ENCODE measurements at places on chromosomes 11 and 22.

DNA sequence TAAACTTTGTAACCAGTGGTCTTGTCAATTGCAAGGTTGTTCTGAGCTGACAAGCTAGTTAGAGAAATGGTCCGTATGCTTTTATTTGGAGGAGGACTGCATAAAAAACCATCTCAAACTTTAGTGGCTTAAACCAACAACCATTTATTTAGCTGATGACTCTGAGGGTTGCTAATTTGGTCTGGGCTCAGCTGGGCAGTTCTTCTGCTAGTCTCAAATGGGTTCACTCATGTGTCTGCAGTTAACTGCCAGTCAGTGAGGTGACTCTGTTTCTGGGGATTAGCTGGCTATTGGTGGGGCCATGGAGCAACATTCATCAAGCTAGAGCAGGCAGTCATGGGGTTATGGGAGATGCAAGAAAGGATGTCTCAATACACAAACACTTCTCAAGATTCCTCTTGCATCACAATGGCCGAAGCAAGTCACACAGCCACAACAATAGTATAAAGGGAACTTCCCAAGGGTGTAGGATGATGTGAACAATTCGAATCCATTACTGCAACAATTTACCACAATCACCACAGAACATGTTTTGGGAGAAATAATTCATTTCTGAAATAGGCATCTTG is 521.9 kb downstream of the INSC start:
- DNase-seq = no peak

DNA sequence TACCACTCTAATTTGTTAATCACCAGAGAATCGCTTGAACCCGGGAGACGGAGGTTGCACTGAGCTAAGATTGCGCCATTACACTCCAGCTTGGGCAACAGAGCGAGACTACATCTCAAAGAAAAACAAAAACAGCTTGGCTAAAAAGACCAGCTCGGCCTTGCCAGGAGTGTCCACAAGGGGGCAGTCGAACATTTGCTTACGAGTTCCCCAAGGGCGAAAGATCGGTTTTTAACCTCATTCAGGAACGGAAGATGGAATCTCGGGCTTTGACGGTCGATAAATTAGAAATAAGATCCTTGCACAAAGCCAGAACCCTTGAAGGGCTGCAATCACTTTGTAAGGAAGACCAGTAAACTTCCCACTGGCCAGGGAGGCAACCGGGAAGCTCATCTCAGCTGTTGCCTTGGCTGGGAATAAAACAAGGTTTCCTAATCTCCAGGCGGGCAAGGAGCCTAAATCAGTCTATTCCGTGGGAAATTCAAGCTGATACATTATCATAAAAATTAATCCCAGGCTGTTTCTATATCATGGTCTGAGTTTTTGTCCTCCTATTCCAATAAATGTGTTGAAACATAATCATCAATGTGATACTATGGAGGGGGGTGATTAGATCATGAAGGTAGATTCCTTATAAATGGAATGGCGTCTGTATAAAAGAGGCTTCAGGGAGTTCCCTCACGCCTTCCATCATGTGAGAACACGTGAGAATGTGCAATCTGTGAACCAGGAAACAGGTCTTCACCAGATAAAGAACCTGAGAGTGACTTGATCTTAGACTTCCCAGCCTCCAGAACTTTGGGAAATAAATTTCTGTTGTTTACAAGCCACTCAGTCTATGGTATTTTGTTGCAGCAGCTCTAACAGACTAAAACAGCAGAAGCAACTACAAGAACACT is 14.9 kb upstream of the SLC29A2 start:
- DNase-seq = peak; percentile 80

DNA sequence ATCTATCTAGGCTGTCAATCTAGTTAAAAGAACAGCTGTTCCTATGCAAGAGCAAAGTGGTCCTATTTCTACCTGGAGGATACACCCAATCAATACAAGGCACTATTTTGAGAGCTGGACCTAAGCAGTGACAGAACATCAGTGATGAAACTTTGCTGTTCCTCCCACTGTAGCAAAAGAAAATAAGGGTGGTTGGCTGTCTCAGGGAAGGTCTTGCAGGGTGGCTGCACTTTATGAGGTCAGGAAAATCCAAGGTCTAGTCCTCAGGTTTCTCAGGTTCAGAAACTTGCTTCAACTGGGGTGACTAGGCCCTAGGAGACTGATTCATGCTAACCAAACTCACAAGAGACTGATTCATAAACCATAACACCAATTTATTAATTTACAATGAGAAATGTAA is 11.6 kb downstream of the CPSF7 start:
- DNase-seq = no peak

- no peak for DNase-seq
Measured at GRCh38 chr11:114027926-114028325, 31.6 kb upstream of the ZBTB16 start.

DNA sequence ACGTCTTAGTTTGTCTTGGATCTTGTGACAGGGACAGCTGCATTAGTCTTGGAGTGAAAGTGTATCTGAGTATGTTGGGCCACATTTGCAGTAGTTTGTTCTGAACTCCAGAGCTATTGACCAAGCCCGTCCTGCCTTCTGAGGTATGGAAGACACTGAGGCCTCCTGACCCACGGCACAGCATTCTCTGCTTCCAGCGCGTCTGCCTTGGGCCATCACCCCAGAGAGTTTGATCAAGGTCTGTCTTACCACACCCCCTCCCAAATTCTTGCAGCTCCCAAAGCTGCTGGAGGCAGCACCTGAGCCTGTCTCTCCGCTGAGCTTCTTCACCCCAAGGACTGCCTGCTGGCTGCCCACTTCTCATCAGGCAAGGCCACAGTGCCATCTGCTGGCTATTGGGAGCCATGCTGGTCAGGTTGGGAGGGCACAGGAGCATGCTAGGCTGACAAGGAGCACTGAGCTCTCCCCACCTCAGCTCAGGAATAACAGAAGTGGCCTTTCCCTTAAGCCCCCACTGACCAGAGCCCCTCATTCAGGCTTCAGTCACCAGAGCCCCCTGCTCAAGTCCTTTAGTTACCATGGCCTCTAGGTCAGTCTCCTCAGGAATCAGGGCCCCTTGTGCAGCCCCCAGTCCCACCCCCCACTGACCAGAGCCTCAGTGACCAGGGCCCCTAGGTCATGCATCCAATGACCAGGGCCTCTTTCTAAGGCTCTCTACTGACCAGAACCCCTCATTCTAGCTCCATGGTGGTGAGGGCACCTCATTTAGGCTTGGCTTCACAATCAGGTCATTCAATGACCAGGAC is 27.2 kb upstream of the SMPD1 start:
- peak; percentile 80 for DNase-seq

GRCh38 chr11:92149996-92150395 is 74.6 kb upstream of the FAT3 start:
- no peak for DNase-seq

DNA sequence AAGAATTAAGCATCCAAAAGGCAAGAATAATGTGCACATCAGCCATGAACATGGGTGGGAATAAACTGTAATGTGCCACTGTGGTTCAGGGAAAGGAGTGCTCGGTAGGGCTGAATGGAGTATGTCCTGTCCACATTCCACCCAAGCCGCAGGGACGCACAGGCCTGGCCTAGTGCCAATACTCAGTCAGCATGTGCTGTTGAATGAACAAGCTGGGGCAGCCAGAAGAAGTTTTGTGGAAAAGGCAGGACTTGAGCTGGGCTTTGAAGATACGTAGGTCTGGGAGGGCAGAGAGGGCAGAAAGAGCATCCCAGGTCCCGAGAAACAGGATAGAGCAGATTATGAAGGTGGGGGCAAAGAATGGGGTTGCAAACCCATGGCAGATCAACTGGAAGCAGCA is 60.0 kb upstream of the PLET1 start:
- peak; percentile 87 for DNase-seq

GRCh38 chr11:48210052-48210451 is 6.6 kb upstream of the OR4B1 start:
- DNase-seq = no peak

- DNase-seq = no peak
Measured at GRCh38 chr11:9609002-9609759, 35.7 kb downstream of the WEE1 start.

DNA sequence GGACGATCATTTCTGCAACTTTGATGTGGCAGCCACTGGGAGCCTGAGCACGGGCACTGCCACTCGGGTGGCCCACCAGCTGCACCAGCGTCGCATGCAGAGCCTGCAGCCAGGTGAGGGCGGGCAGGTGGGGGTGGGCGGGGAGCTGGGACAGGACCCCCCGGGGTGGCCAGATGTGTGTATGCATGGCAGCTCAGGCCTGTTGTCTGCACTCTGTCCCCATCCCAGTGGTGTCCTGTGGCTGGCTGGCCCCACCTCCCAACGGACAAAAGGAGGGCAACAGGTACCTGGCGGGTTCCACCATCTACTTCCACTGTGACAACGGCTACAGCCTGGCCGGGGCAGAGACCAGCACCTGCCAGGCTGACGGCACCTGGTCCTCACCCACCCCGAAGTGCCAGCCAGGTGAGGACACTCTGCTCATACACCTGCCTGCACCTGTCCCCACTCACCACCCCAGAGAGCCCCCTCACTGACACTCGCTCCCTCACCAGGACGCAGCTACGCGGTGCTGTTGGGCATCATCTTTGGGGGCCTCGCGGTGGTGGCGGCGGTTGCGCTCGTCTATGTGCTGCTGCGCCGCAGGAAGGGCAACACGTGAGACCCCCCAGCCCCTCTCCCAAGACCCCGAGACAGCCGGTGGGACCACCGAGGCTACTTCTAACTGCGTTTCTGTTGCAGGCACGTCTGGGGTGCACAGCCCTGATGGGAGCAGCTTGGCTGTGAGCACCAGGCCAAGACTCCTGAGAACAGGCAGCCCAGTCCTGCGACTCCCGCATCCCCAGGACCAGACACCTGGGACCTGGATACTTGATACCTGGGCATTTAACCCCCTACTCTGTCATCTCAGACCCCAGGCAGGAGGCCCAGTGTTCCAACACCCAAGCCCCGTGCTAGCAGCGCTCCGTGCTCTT is 6.7 kb downstream of the SUSD2 start:
- DNase-seq = no peak

DNA sequence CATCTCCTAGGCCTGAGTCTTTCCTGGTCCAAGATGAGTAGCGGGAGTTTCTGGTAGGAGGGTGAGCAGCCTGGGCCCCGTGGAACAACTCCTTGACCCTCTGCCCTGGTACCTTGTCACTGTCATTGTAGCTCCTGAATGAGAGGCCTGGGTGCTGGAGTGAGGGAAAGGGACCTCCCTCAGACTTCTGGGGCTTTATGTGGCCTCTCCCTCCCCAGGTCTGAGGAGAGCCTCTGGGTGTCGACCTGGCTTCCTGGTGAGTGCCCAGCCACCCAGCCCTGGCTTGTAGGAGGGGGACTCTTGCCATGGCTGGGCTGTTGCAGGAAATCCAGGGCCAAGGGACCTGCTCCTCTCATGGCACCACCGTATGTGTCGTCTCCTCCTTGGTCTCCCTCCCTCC is 3.9 kb downstream of the P2RY2 start:
- no peak for DNase-seq

- DNase-seq = peak; percentile 47
Measured at GRCh38 chr22:20155330-20156041, 4.6 kb upstream of the CCDC188 start.

GRCh38 chr11:10813945-10814344 is 5.2 kb upstream of the EIF4G2 start:
- no peak for DNase-seq

DNA sequence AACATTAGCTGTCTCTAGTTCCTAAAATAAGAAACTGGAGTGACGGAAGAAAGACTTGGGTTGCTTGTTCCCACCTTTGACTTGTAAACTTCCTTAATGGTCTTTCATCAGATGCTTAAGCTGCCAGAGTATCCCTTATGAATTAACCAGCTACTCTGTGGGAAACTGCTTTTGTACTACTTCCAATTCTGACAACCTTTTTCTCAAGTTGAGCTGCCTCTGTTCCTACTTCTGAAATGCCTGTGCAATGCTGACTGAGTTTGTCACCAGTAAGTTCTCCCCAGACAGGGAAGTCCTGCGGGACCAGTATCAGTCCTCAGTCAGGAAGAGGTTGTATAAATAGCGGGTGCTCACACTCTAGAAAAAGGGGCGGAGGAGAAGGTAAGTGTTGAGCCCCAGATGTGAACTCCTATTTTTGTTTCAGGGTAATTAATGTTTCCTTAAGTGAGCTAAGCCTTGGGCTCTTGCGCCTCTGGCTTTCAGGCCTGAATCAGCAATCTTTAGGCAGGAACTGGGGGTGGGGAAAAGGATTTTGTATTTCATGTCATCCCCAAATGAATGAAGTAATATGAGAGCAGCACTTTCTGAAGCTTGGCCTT is 67.2 kb downstream of the CECR2 start:
- peak; percentile 88 for DNase-seq

GRCh38 chr22:44913198-44913983 is 96.4 kb downstream of the PHF21B start:
- no peak for DNase-seq

GRCh38 chr11:29184939-29185890 is 831.6 kb downstream of the KCNA4 start:
- no peak for DNase-seq

DNA sequence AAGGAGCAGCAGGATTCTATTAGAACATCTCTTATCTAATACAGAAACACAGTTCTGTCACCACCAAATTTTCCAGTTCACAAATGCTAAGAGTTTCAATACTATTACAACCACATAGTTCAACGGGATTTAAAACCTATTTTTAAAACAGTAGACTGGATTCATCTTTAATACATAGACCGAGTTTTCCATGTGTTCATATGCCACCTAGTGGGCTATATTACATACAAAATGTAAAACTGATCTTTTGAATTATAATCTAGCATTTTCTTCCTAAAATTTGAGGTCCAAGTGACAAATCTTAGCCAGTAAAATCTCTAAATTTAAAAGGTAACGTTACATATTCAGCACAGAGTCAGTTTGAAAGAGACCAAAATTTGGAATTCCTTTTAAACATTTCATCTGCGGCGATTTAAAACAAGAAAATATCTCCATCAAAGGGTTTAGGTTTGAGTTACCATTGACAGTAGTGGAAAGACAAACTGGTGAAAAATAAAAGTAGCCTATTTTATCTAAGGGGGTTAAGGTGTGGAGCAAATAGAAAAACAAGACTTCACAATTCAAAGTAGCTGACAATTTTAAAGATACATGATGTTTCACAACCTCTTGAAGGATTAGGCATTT is 269.3 kb upstream of the MPPED2 start:
- peak; percentile 59 for DNase-seq

- DNase-seq = peak; percentile 8
Measured at GRCh38 chr11:74686792-74687191, 44.4 kb downstream of the CHRDL2 start.

Measured in lung (tissue), 17 donors.